Aorta (tissue), 5 donors: ENCODE measurements at places on chromosomes 5 and 9.

DNA sequence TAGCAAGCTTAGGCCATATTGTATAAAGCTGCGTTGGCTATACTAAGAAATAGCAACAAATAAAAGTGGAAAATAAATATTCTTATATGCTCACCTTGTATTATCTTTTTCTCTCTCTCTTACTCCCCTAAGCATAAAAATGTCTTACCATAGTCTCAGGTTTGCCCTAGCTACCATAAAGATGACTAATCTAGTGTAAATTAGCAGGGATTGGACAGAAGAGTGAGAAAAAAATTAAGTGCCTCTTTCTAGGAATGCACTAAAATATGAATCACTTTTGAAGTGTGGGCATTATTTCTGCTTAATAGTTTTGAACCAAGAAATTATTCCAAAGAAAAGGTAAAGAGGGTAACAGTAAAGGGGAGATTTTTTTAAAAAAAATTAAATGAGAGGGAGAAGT is 201.3 kb downstream of the HINT1 start:
- DNase-seq: no peak

GRCh38 chr9:94719878-94720277 is 6.6 kb upstream of the AOPEP start:
- no peak for DNase-seq

GRCh38 chr5:67012171-67012570 is 184.4 kb downstream of the CD180 start:
- DNase-seq: no peak

- DNase-seq: peak; percentile 89
Measured at GRCh38 chr5:176543428-176544182, 5.5 kb upstream of the CDHR2 start.

GRCh38 chr9:33340186-33340585 is 49.9 kb downstream of the NFX1 start:
- DNase-seq: no peak

GRCh38 chr5:96926276-96926675 is 9.6 kb upstream of the LNPEP start:
- DNase-seq: no peak

DNA sequence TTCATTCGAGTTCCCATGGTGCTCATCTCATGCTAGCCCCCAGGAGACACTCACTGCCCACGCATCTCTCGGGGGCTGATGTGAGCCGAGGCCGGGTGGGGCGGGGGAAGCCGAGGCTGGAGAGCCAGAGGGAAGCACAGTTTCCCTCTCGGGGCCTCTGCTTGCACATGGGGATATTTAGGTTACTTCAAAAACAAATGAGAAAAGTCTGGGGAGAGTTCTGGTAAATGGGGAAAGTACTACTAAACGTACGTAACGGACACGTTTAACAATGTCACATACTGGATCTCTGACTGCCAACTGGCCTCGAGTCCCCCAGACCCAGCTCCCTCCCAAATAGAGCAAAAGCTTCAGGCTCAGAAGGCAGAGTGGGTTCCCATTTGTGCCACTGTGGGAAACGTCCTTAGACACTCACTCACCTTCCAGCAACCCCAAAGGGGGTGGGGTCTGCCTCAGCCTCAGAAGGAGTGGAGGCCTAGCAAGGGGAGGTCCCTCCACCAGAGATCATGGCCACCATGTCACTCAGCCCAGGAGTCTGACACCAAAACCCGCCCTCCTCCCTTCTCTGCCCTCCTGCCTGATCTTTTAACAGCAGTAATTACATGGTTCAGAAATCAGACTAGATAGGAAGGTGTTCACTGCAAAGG is 33.8 kb upstream of the NTNG2 start:
- peak; percentile 24 for DNase-seq

GRCh38 chr5:93300309-93300923 is 280.6 kb downstream of the NR2F1-AS1 start:
- no peak for DNase-seq

- DNase-seq: no peak
Measured at GRCh38 chr5:178214160-178214803, 9.9 kb downstream of the HNRNPAB start.

DNA sequence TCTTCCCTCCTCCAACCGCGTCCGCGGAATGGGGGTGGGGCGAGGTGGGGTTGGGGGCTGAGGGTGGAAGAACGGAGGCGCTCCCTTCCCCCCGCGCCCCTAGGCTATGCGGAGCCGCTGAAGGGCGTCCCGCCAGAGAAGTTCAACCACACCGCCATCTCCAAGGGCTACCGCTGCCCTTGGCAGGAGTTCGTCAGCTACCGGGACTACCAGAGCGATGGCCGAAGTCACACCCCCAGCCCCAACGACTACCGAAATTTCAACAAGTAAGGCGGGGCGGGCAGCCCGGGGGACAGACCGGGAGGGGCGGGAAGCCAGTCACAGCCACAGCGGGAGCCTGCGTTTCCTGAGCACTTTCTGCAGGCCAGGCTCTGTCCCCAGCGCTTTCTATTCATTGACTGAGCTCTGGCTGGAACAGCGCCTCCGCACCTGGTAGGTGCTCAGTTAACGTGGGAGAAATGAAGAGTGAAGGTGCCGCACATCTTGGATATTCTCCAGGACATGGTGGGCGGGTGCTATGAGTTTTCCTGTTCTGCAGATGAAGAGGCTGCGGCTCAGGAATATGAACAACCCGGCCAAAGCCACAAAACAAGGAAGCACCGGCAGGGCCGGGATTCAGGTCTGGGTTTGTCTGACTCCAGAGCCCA is 11.3 kb downstream of the MYOZ3 start:
- DNase-seq: peak; percentile 73

DNA sequence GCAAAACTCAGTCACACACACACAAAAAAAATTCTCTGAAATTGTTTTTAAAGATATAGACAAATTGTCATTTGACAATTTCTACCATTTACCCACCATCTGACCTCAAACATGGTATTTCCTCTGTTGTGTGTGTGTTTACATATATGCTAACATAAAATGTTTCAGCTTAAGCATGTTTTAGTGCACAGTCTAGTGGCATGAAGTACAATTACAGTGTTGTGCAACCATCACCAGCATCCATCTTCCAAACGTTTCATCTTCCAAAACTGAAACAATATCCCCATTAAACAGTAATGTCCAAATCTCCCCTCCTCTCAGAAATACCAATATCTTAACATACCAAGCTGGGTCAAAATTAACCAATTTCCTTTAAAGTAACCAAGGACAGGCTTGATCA is 65.2 kb downstream of the MYO10 start:
- no peak for DNase-seq

DNA sequence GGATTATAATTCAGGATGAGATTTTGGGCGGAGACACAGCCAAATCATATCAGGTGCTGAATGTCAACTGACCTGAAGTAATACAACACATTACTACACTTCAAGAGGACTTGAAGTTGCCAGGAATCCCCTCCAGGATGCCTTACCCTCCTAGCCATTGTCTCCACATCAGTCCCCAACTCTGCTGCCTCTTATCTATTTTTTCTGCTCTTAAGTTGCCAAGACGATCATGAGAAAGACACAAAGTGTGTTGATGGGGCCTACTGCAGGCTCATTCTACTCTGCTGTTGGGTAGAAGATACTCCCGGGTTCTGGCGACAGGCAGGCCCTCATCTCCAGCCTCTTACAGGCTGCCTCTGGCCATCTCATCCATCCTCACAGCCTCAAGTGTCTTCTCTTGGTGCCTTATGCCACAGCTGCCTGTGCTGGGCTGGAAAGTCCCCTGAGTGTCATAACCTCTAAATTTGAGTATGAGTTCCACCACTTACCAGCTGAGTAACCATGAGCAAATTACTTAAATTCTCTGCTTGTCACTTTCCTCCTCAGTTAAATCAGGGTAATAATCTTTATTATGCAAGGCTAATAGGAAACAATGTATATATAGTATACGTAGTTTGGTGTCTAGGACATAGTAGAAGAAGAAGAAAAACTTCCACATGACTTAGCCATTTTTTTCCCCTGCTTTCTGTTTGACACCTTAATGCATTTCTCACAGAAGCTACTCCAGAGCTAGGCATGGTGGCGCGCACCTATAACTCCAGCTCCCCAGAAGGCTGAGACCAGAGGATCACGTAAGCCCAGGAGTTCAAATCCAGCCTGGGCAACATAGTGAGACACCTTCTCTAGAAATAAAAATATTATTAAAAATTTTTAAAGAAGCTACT is 73.0 kb upstream of the SNX2 start:
- DNase-seq: no peak

GRCh38 chr5:137822158-137822764 is 45.4 kb upstream of the MYOT start:
- no peak for DNase-seq

DNA sequence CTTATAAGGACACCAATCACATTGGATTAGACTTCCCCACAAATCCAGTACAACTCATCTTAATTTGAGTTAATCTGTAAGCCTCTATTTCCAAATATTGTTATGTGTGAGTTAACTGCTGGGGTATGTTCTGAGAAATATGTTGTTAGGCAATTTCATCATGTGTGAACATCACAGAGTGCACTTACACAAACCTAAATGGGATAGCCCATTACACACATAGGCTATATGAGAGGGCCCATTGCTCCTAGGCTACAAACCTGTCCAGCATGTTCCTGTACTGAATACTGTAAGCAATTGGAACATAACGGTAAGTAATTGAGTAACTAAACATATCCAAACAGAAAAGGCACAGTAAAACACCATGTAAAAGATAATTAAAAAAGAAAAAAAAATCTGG is 19.1 kb upstream of the ARSI start:
- no peak for DNase-seq

DNA sequence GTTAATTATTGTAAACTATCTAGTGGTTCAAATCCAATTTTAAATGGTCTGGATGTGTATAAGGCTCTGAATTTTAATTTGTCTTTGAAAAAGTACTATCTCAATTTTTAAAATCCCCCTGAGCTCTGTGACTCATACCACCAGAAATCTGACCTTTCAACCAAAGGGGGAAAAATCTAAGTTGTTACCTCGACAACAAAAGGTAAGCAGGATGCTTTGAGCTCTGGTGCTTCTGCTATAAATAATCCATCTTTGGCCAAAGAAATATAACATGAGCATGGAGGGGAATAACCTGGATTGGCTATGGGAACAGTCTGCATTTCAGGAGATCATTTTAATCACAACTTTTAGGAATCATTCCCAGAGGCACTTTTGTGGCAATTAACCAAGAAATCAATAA is 76.3 kb upstream of the PCSK1 start:
- DNase-seq: no peak

DNA sequence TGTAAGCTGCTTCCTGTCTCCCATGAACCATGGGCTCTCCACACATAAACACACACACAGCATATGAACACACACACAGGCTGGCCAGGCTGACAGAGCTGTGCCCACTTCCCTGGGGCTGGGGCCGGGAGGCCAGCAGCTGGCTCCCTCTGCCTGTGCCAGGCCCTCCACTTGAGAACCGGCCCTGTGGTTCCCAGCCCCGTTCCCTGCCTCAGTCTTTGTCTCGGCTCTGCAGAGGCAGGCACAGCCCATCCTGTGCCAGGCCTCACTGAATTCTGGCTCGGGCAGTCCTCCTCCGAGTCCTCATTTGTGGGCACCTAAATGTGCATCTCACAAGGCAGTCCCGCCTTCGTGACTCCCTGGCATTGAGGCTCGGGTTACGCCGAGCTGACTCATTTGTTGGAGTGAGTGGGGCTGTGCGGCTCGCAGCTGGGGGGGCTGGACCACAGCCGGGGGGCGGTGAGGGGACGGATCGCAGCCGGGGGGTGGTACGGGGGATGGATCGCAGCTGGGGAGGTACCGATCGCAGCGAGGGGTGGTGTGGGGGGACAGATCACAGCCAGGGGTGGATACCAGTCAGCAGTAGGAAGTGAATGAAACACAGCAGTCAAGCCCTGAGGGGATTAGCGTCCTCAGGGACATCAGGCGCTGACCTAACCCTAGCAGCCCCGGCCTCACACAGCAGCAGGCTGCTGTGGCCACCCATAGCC is 72.3 kb downstream of the PSMB7 start:
- DNase-seq: peak; percentile 88

- DNase-seq: no peak
Measured at GRCh38 chr9:114691046-114691955, 9.3 kb upstream of the TEX48 start.

DNA sequence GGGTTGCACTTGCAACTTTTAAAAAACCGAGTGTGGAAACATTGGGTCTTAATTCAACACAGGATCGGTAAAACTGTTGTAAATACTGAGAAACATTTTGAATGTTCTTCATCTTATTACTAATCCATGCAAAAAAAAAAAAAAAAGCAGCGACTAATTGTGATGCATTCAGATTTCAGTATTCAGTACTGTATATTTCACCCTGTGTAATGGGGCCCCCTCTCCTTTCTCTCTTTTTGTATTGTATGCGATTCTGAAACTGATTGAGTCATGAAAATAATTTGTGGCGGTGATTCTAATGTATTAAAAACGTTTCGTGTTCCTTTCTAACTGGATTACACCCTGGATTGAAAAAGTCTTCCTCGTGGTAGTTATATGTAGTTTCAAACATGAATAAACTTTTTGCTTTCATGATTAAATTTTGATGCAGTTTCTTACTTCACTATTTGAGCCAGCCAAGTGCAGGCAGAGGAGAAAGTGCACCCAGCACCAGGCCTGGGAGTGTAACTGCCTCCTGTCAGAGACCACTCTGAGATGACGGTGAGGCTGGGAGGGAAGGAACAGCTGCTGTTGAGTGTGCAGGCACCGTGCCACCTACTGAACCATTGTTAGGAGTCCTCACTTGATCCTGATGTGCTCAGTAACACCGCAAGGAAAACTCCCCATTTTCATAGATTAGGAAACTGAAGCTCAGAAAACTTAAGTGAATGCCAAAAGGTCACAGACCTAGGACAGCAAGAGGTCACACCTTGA is 220.0 kb downstream of the PBX3 start:
- no peak for DNase-seq

- DNase-seq: peak; percentile 64
Measured at GRCh38 chr9:89461265-89461664, 36.6 kb downstream of the SEMA4D start.

DNA sequence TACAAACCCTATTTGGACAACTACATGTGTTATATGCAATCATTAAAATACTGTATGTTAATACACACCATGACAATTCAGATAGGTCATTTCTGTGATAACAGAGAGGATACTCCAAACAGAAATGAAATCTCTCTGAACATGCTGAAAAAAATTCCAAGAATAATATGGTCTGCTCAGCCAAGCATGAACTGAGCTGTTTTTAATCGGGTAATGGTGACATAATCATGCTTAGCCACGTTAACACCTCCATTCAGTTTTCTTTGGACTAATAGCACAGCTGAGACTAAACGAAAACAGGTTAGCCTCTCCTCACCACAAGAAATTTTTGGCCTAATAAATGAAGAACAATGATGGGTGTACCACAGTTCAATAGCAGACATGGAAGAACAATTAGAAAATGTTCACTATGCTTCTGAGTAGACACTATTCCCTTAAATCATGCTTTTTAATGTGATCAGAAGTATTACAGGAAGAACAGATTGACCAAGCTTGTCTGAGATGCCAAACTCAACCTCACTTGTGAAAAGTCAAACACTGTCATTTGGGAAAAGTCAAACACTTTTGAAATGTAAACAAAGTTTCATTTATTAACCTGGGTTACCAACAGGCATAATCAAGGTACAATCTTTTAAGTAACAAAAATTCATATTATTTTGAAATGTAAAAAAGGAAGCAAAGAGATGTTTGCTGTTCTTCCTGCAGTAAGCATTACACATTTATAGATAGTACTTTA is 19.4 kb downstream of the RAB14 start:
- no peak for DNase-seq

- DNase-seq: no peak
Measured at GRCh38 chr5:6820851-6821479, 107.7 kb downstream of the TENT4A start.

- DNase-seq: peak; percentile 80
Measured at GRCh38 chr9:95044731-95045508, 272.6 kb downstream of the FANCC start.

GRCh38 chr9:76835571-76836283 is 70.2 kb downstream of the PRUNE2 start:
- DNase-seq: no peak

GRCh38 chr5:114377946-114378345 is 16.1 kb downstream of the KCNN2 start:
- DNase-seq: no peak
